RWPE2 (cell line): ENCODE measurements at places on chromosomes 16 and 17.

DNA sequence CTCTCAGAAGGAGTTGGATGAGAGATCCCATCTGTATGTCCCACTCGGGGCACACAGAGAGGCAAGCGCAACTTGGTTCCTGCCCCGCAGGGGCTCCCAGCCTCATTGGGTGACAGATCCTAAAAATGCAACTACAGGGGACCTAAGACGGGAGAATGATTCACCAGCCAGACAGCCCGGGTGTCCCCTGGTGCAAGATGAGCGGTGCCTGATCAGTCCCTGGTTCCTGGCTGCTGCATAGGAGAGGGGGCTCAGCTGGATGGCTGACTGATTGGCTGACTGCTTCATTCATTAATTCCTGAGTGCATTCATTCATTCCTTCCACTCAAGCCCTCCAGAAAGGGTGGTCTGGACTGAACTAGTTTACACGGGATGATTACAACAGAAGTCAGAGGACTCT, 22.0 kb downstream of the WNT3 start:
- H3K27ac ChIP-seq, result no peak overlapping the region
- no peaks in the 10 kb centered on the region for H3K36me3 ChIP-seq
- H3K4me3 ChIP-seq, result no peak overlapping the region
- H3K4me1 ChIP-seq, result no peaks in the 10 kb centered on the region
- no peak for DNase-seq

GRCh38 chr17:6753006-6753445, 2.8 kb upstream of the XAF1 start:
- H3K27ac ChIP-seq, result peak overlapping the region; percentile 97
- H3K27me3 ChIP-seq, result no peaks in the 10 kb centered on the region
- no peak overlapping the region for H3K4me3 ChIP-seq
- peaks cover 24% of the 10 kb centered on the region for H3K4me1 ChIP-seq
- DNase-seq, result no peak
- H3K36me3 ChIP-seq, result no peaks in the 10 kb centered on the region

DNA sequence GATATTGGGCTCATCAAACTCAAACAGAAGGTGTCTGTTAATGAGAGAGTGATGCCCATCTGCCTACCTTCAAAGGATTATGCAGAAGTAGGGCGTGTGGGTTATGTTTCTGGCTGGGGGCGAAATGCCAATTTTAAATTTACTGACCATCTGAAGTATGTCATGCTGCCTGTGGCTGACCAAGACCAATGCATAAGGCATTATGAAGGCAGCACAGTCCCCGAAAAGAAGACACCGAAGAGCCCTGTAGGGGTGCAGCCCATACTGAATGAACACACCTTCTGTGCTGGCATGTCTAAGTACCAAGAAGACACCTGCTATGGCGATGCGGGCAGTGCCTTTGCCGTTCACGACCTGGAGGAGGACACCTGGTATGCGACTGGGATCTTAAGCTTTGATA, 2.6 kb upstream of the HPR start:
- H3K36me3 ChIP-seq, result no peaks in the 10 kb centered on the region
- H3K27ac ChIP-seq, result no peak overlapping the region
- H3K4me1 ChIP-seq, result no peaks in the 10 kb centered on the region
- no peaks in the 10 kb centered on the region for H3K27me3 ChIP-seq

GRCh38 chr16:68444056-68444657, 4.2 kb downstream of the SMPD3 start:
- no peak overlapping the region for H3K4me3 ChIP-seq
- no peak overlapping the region for H3K27ac ChIP-seq
- DNase-seq, result no peak
- H3K27me3 ChIP-seq, result peaks cover 37% of the 10 kb centered on the region
- no peaks in the 10 kb centered on the region for H3K4me1 ChIP-seq

GRCh38 chr17:4449736-4450135, 16.0 kb downstream of the SPNS3 start:
- no peaks in the 10 kb centered on the region for H3K4me1 ChIP-seq
- no peak overlapping the region for H3K27ac ChIP-seq
- no peak for DNase-seq

GRCh38 chr16:23060458-23061320, 88.6 kb downstream of the USP31 start:
- H3K27me3 ChIP-seq, result no peaks in the 10 kb centered on the region
- H3K27ac ChIP-seq, result no peak overlapping the region
- peaks cover 1% of the 10 kb centered on the region; the same call in 1 of the 2 replicates for H3K36me3 ChIP-seq

- H3K27me3 ChIP-seq, result no peaks in the 10 kb centered on the region
- H3K4me1 ChIP-seq, result no peaks in the 10 kb centered on the region
- H3K36me3 ChIP-seq, result no peaks in the 10 kb centered on the region
- no peak for DNase-seq
- no peak overlapping the region for H3K27ac ChIP-seq
Observed at GRCh38 chr17:81130385-81131361, 34.6 kb upstream of the PVALEF start.

DNA sequence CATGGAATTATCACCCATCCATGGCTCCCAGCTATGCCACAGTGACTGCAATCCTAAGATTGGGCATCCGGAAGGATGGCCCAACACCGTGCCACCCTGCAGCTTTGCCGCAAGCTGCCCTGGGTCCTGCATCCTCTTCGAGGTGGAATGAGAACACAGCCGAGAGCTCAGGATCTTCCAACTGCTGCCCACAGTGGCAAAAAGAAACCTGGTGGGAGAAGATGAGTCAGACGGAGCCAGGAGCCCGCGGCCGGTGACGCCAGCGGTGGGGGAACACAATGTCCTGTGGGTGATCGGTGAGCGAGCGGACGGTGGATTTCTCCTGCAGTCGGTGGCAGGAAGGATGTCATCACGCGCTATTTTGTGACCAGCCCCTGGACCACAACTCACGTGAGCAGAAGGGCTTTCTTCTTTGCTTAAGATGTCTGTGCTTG, 20.1 kb downstream of the CD7 start:
- peak overlapping the region; percentile 17 for H3K4me3 ChIP-seq
- peaks cover 64% of the 10 kb centered on the region for H3K4me1 ChIP-seq
- H3K27me3 ChIP-seq, result no peaks in the 10 kb centered on the region
- H3K36me3 ChIP-seq, result peaks cover 5% of the 10 kb centered on the region; the same call in 1 of the 2 replicates
- DNase-seq, result peak; percentile 94
- peak overlapping the region; percentile 99 for H3K27ac ChIP-seq

DNA sequence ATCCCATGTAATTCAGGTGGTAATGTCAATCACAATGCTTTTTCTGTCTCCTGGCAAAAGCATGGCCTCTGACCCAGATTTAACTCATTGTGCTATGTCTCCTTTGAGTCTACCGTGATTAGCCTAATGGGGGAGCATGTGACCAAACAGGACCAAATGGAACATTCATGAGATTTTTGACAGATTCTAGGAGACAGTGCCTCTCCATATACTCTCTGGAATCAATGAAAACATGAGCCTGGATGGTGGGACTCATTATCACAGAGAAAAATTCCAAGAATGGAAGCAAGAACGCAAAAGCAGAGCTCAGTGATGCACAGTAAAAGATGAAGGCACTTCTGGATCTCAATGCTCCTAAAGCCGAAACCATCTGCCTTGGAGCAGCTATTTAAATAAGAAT, 307.9 kb upstream of the MON1B start:
- DNase-seq, result no peak
- no peaks in the 10 kb centered on the region for H3K4me1 ChIP-seq
- H3K27me3 ChIP-seq, result no peaks in the 10 kb centered on the region
- no peak overlapping the region for H3K4me3 ChIP-seq

- H3K4me3 ChIP-seq, result no peak overlapping the region
- no peak for DNase-seq
- peaks cover 5% of the 10 kb centered on the region for H3K36me3 ChIP-seq
- H3K27ac ChIP-seq, result no peak overlapping the region
Observed at GRCh38 chr17:30908717-30909420, 2.8 kb upstream of the TEFM start.

- no peak for DNase-seq
- no peak overlapping the region for H3K4me3 ChIP-seq
- H3K27me3 ChIP-seq, result no peaks in the 10 kb centered on the region
- no peak overlapping the region for H3K27ac ChIP-seq
Observed at GRCh38 chr17:4818276-4818675, 11.3 kb downstream of the PLD2 start.

DNA sequence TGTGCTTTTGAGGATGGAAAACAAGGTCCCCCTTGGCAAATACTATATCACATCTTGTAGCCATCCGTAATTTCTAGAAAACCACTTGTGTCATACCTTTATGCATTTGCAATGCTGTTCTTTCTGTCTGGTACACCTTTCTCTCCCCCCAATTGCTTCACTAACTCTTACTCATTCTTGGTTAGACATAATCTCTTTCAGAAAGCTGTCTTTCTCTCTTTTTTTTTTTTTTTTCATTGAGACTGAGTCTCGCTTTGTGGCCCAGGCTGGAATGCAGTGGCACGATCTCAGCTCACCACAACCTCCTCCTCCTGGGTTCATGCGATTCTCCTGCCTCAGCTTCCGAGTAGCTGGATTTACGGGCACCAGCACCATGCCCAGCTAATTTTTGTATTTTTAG, 94.9 kb upstream of the C17orf78 start:
- peaks cover 11% of the 10 kb centered on the region for H3K4me1 ChIP-seq
- peaks cover 81% of the 10 kb centered on the region for H3K36me3 ChIP-seq
- DNase-seq, result no peak
- no peaks in the 10 kb centered on the region for H3K27me3 ChIP-seq
- H3K27ac ChIP-seq, result no peak overlapping the region

- no peaks in the 10 kb centered on the region for H3K27me3 ChIP-seq
- no peaks in the 10 kb centered on the region for H3K36me3 ChIP-seq
- H3K4me1 ChIP-seq, result peaks cover 25% of the 10 kb centered on the region
Observed at GRCh38 chr17:50523208-50523607, 9.3 kb upstream of the EPN3 start.

DNA sequence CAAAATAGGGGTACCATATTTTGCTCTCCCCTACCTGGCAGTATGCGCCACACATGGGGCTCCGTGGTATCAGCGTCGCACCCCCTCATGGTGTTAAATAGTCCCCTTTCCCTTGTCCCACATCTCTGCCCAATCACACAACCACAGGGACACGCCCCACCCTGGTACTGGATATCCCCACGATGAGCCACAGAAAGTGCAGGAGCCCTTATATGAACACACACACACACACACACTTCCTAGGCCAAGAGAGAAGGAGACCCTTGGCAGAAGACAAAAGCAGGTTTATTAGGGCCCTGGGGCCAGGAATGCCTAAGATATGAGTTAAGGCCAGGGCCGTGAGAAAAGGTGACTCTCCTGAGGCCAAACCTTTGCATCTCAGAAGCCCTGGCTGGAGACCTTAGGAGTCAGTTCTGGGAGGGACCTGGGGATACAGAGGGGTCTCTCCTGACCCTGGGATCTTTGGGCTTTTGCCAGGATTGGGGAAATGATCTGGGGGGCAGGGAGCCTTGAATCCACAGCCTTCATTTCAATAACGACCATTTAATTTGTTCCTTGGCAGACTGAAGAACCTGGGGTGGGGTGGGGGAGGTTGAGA, 11.6 kb downstream of the COPZ2 start:
- H3K27ac ChIP-seq, result peak overlapping the region; percentile 76
- H3K4me3 ChIP-seq, result peak overlapping the region; percentile 29
- H3K36me3 ChIP-seq, result no peaks in the 10 kb centered on the region
- H3K27me3 ChIP-seq, result no peaks in the 10 kb centered on the region

DNA sequence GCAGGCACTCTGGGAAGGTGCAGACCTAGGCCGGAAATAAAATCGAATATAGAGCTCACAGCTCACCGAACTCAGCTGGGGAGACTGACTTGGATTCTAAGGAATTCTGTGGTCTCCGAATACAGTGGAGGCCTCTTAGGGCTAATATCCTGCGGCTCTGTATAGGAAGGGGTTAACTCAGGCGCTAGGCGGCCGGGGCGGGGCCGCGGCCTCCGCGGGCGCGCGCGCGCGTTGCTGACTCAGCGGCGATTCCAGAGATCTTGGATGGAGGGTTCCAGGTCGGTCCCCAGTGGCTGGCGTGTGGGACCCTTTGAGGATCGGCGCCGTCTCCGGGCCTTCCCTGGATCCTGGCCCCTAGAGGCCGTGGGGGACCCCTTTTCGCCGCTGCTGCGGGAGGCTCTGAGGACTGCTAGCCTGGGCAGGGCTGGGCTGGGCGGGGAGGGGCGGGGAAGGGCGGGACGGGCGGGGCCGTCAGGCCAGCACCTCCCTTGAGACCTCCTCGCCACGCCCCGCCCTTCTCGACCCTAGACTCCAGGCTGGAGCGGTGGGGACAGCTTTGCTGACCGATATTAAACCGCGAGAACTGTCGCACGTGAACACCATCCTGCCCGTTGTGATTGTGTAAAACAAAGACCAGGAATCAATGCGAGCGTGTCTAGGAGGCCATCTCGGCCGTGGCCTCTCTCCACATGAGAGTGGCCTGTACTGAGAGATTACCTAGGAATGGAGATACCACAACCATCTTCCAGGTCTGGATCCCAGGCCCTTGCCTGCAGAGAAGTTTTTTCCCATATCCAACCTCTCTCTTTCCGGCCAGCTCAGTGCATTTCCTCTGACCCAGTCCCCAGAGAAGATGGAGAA, 1.4 kb upstream of the PLEKHH3 start:
- peak; percentile 94 for DNase-seq
- no peaks in the 10 kb centered on the region for H3K27me3 ChIP-seq
- peaks cover 13% of the 10 kb centered on the region for H3K36me3 ChIP-seq
- H3K27ac ChIP-seq, result peak overlapping the region; percentile 94

GRCh38 chr17:386141-386876, 33.7 kb upstream of the RPH3AL start:
- H3K36me3 ChIP-seq, result no peaks in the 10 kb centered on the region
- no peaks in the 10 kb centered on the region for H3K4me1 ChIP-seq
- peak overlapping the region; percentile 45 for H3K4me3 ChIP-seq
- DNase-seq, result no peak

DNA sequence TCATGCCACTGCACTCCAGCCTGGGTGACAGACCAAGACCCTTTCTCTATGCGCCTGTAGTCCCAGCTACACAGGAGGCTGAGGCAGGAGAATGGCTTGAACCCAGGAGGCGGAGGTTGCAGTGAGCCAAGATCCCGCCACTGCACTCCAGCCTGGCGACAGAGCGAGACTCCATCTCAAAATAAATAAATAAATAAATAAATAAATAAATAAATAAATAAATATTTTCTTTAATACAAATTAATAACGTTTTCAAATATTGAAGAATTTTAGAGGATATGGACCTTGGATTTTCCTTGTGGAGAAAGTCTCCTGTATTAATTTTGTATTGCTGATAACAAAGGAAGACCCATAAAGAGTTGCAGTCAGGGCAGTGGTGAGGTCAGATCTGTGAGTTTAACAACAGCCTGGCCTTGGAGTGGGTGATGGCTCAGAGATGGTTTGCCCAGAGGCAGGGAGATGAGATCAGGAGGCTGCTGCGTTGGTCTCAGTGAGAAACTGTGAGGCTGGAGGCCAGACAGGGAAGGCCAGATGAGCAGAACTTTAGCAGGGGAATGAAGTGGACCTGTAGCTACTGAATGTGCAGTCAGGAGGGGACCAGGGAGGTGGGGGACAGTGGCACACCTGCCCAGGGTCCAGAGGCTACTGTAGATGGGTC, 4.4 kb upstream of the ASGR1 start:
- H3K36me3 ChIP-seq, result no peaks in the 10 kb centered on the region
- H3K4me1 ChIP-seq, result no peaks in the 10 kb centered on the region
- H3K27ac ChIP-seq, result no peak overlapping the region
- no peak for DNase-seq
- H3K27me3 ChIP-seq, result no peaks in the 10 kb centered on the region

DNA sequence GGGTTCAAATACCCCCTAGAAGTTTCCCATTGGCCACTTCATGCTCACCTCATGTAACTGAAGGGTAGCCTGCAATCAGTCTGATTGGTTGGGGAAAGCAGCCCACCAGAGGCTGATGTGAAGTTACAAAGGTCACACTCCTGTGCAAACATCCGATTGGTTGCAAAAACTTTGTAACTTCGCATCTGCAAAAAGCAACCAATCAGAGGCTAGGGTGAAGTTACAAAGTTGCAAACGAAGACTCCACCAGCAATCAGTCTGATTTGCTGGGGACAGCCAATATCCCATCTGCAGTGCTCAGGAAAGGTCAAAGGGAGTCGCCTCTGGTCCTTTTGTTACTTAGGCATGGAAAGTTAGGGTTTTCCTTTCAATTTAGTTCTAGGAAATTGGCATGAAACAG, 40.1 kb downstream of the TAOK1 start:
- H3K36me3 ChIP-seq, result peaks cover 3% of the 10 kb centered on the region; the same call in 1 of the 2 replicates
- DNase-seq, result no peak
- no peaks in the 10 kb centered on the region for H3K27me3 ChIP-seq
- H3K4me3 ChIP-seq, result no peak overlapping the region
